ENCODE measurements at places on chromosomes 7 and 10. TPM values are rescaled to one million over a fixed set of nuclear protein-coding genes. Genes with fewer than 3 reads are reported as not detected.

- no peaks in the 10 kb centered on the region for H3K4me1 ChIP-seq
- H3K27ac ChIP-seq: no peak overlapping the region
- no peak for DNase-seq
- no peak overlapping the region for H3K4me3 ChIP-seq
- H3K27me3 ChIP-seq: no peaks in the 10 kb centered on the region
Observed at GRCh38 chr10:132957981-132958882, 15.9 kb upstream of the CFAP46 start.

GRCh38 chr7:141354251-141354650 lies 197.0 kb upstream of the AGK start:
- no peak for DNase-seq
- no peaks in the 10 kb centered on the region for H3K4me1 ChIP-seq
- no peak overlapping the region for H3K4me3 ChIP-seq
- H3K27ac ChIP-seq: no peak overlapping the region
- H3K36me3 ChIP-seq: no peaks in the 10 kb centered on the region

GRCh38 chr10:50260791-50261281 lies 9.5 kb upstream of the ASAH2 start:
- H3K36me3 ChIP-seq: no peaks in the 10 kb centered on the region
- no peak overlapping the region for H3K27ac ChIP-seq
- DNase-seq: no peak
- H3K27me3 ChIP-seq: no peaks in the 10 kb centered on the region
- H3K4me3 ChIP-seq: no peak overlapping the region
- H3K4me1 ChIP-seq: no peaks in the 10 kb centered on the region

GRCh38 chr7:27167916-27168264 lies 2.6 kb upstream of the HOXA9 start:
- H3K27ac ChIP-seq: no peak overlapping the region
- H3K36me3 ChIP-seq: no peaks in the 10 kb centered on the region
- H3K4me1 ChIP-seq: peaks cover 18% of the 10 kb centered on the region
- peaks cover 57% of the 10 kb centered on the region for H3K27me3 ChIP-seq

CYP2W1 gene
- total RNA-seq: 14.3 TPM

IFIT2 gene
- total RNA-seq: 15.4 TPM

SEMA3D gene
- 9.3 TPM for total RNA-seq

CDNF gene
- total RNA-seq: 3.4 TPM

SKAP2 gene
- 44.5 TPM for total RNA-seq

AGR2 gene
- total RNA-seq: not detected

SLC29A4 gene
- 10.5 TPM for total RNA-seq

OR9A2 gene
- not detected for total RNA-seq

LRRD1 gene
- total RNA-seq: not detected
